ENCODE measurements at places on chromosomes 12 and 14.

DNA sequence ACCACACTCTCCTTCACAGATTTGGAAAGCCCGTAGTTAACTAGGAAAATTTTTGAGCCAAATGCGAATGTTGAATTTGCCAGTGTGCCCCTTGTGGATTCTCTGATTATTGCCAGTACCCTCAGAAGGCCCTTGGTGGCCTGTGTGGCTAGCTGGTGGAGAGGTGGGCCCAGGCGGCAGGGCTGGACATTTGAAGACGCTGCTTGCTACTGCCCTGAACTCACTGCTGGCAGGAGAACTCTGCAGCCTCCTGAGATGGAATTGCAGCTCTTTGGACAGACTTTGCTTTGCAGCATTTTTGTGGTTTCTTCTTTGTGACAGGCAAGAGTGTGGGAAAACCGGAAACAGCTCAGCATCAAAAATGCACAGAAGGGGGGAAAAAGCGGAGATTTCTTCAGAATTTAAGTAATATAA is 97.6 kb downstream of the TGFB3 start:
- no peak for DNase-seq

DNA sequence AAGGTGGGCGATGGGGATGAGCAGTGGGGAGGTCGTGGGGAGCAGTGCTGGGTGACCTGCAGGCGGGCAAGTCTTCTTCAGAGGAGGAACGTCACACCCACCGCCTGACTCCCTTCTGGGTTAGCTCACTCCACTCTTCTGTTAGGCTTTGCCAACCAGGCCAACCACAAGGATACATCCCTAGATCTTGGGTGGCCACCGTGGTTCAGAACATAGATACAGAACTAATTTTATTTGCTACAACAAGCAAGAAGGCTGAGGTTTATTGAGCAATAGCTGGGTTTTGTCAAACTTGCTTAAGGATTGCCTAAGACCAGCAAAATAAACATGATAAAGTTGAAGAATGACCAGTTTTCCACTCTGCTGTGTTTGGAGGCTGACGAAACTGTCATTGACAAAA is 109.4 kb downstream of the DACT1 start:
- DNase-seq, result no peak

GRCh38 chr14:90060312-90060964 is 1.4 kb upstream of the KCNK13 start:
- DNase-seq, result peak; percentile 65

GRCh38 chr14:87676814-87677437 is 316.1 kb downstream of the GALC start:
- no peak for DNase-seq

- no peak for DNase-seq
These were observed 13.1 kb downstream of the GPR68 start for GRCh38 chr14:91231446-91231845.

- no peak for DNase-seq
These were observed 188.7 kb downstream of the KITLG start for GRCh38 chr12:88391556-88391955.

DNA sequence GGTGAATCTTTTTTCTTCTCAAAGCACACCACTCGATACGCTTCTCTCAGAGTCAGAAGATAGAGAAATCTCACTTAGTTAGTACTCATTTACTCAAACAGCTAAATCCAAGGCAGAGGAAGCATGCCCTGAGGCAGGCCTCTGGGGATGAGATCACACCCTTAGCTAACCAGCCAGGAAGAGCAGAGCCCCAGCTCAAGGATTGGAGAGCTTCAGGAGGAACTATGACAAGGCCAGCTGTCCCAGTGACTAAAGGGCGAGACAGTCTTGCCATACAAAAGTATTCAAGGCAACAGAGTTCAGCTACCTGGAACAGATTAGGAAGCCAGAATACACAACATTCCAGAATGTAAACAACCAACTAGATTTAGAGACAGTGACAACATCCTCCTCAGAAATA is 197.7 kb upstream of the CCDC196 start:
- no peak for DNase-seq

DNA sequence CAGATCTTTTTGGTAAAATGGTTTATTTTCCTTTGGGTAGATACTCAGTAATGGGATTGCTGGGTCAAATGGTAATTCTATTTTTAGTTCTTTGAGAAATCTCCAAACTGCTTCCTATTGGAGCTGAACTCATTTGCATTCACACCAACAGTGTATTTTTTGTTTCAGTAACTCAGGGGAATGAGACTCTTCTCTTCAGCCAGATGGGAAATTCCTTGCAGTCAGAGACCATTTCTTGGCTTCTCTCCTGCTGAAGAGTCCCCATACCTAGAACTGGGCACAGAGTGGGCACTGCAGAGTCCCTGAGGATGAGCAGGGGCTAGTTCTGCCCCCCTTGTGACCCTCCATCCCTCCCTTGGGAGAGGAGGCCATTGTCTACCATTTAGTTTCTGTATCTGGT is 10.8 kb downstream of the SDSL start:
- no peak for DNase-seq

GRCh38 chr12:32240162-32240561 is 133.5 kb downstream of the BICD1 start:
- DNase-seq, result no peak

DNA sequence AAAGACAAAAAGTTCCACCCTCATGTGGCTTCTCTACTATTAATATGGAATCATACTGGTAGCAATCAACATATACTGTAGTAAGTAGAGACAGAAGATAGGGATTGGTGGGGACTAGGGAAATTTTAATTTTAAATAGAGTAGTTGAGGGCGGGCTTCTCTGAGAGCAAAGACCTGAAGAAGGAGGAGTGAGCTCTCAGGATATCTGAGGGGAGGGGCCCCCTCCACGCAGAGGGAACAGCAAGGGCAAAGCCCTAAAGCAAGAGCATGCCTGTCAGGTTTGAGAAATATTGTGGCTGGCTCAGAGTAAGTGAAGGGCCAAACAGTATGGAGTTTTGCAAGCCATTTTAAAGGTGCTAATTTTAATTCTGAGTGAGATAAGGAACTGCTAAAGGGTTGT is 64.3 kb downstream of the PCNX1 start:
- DNase-seq, result no peak

DNA sequence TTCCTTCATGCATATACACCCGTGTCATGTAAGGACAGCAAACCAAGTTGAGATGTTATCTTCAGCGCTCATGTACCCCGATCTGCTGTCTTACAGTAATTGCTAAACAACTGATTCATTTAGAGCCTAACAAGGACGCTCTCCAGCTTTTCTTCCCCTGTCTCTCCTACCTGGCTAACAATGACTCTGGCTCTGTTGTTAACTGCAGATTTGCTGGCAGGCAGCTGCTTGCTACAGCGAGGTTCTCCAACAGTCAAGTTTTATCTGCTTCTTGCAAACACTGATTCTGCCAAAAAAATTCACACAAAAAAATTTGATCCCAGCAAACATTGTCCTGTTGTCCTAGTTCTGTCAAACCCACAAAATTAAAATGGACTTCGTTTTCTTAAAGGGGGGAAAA is 101.6 kb downstream of the OTX2 start:
- DNase-seq, result no peak

DNA sequence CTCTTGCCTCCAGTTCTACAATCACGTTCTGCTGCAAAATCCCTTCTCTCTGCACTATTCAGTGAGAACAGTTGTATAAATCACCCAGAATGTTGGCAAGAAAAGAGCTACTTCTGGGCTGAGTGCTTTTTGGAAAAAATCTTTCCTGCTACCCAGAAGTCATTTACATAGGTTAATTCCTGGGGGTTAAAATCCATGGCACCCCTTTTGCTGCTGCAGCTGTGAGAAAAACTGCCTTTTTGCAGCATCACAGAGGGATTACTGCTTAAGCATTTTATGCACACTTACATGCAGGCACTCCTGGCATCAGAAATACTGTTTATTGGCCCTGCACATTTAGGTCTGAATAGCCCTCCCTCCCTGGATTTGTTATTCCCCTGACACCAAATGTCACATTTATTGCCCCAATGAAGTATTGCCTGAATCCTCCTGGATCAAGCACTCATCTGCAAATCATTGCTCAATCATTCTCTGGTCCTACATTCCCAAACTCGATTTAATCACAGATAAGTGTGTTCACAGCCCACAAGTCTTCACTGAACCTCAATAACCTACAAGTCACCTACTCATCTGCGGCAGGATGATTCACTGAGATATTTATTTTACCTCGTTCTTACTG is 43.1 kb upstream of the CCDC196 start:
- DNase-seq, result no peak

DNA sequence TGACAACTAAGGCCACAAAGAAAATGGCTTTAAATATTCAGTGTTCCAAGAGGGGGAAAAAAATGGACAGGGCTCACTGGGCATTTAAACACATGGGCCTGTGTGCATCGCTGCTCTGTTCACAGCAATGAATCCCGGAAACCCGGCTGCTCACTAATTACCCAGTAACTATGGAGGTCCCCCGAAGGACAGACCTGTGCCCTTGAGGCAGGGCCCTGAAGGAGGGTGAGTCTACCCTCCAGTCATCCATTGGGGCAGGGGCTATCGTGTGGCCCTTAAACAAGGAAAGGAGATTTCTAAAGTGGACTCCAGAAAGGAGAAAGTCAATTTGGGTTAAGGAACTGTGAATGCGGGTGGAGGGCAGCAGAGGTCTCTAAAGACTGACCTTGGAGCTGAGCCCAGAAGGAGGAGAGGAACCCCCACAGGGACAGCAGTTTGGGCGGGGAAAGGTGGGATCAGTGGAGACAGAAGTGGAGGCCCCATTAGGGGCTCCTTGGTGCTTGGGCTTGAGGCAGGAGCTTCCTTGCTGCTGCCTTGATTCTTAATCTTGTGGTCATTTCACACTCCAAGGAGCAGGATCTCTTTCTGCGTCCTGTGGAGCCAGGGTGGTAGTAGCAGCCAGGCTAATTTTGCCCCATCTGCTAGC is 1.4 kb upstream of the CLMN start:
- no peak for DNase-seq

DNA sequence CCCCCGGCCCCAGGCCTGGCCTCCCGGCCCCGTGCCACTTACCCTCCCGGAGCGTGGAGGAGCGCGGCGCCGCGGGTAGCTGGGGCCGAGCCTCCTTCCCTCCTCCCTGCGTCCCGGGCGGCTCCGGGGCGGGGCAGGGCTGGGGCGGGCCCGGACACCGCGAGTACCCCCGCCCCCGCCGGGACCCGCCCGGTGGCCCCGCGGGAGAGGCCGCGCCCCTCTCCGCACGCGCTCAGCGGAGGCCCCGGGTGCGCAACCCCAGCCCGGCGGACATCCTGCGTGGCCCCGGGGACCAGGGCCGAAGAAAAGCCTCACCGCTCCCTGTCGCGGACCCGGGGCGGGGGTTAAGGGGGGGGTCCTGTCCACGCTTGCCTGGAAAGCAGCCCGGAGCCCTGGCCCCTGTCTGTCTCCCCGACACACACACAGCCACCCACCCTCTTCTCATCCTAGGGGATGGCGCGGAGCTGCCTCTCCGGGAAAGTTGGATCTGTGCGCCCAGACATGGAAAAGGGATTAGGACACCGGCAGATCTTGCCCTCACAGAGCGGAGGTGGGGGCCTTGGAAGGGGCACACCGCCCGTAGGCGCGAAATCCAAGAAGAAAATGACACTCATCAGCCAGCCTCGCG is at the start of gene SYNE3:
Gene SYNE3, minus strand, starts transcription at position 97 of the 628 bp plus-strand sequence. CDS start 40,829 bp downstream, outside the sequence.
- no peak for DNase-seq

DNA sequence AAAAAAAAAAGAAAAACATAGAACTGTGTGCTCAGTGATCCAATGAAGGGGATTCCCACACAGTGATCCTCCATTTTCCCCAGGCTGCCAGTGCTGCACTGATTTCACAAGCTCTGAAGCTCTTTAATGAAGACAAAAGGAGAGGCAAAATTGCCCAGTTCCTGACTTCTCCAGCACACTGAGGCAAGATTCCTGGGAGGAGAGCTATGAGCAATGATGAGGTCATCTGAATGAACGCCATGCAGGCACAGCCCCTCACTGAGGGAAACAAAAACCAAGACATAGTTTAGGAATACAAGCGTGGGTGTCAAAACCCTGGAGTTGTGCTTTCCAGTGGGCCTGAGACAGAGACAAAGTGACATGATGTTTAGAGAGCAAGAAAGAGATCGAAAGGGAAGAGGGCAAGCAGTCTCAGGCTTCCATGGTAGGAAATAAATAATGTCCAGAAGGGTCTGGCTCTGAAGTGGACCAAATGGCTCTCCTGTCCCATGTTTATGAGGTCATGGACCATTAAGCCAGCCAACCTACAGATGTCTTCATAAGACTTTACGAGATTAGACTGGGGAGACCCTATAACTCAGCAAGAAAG is 40.9 kb upstream of the SMUG1 start:
- DNase-seq, result no peak

DNA sequence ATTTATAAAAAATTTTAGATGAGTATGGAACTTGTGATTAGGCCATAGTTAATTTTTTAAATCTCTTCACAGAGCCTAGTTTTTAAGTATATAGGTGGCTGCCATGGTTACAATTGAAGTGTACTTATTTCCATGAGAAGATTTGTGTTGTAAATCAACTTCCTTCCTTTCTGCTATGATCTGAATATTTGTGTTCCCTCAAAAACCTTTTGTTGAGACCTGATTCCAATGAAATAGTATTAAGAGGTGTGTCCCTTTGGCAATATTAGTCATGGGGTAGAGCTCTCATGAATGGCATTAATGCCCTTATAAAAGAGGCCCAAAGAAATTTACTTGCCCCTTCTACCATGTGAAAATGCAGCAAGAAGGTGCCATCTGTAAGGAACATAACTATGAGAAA is 28.8 kb downstream of the ETNK1 start:
- no peak for DNase-seq

GRCh38 chr14:104977681-104978653 is at the start of gene AHNAK2:
TSS of gene AHNAK2 (minus strand) at chr14:104978374. CDS start at chr14:104978237, 137 bp downstream.
- peak; percentile 61 for DNase-seq

DNA sequence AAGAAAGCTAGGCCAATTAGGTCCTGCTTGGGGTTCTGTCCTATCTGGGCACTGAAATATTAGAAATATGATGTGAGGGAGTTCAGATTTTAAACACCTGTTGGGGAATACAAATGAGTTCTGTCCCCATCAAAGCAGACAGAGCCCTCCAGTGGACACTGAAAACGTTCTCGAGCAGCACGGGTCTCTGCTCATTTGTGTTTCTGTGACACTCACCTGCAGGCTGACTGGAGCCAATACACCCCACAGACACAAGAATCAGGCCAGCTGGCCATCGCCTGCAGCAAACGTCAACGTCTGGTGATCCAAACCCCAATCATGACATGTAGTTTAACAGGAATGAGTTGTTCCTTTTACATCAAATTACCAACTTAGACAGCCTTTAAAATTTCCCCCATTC is 493.4 kb upstream of the TMEM132C start:
- DNase-seq, result no peak

DNA sequence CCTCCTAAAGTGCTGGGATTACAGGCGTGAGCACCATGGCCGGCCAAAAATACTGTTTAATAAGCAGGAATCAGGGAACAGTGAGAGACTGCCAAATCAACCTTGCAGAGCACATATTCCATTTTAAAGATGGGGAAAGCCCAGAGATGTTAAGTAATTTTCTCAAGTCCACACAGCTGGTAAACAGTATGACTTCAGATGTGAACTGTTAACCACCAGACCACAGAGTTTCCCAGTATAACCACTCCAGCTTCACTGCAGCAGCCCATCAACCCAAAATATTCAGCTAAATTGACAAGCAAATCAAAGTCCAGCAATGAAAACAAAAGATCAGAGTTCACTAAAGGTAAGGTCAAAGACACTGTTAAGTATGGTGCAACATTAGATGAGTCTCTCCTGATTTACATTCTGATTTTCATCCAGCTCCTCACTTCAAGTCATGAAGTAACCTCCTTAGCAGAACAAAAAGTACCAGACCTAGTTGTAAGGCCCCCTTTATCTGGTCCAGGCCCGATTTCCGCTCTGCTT is 82.1 kb downstream of the TRAFD1 start:
- no peak for DNase-seq
